SHP77 (cell line): ENCODE measurements at places on chromosomes 12 and 14.

GRCh38 chr14:24273422-24273998, 2.1 kb upstream of the RABGGTA start:
- DNase-seq: no peak

DNA sequence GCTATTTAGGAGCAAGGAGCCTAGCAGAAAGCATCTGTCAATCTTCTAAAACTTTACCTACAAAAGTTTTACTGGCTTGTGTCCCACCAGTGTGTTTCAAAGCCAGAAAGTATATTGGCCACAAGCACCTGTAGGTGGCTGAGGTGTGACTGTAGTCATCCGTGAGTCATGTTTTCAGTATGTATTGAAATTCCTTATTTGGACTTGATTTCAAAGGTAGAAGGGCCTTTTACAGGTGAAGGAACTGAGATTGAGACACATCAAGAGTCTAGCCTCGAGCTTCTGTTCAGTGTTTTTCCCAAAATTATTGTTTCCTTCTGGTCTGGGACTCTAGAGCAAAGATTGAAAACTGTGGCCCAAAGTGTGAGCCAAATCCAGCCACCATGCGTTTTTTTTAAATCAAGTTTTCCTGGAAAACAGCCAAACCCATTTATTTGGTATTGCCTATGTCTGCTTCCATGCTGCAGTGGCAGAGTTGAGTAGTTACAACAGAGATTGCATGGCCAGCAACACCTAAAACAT, 195.3 kb upstream of the BCL2L14 start:
- DNase-seq: no peak

DNA sequence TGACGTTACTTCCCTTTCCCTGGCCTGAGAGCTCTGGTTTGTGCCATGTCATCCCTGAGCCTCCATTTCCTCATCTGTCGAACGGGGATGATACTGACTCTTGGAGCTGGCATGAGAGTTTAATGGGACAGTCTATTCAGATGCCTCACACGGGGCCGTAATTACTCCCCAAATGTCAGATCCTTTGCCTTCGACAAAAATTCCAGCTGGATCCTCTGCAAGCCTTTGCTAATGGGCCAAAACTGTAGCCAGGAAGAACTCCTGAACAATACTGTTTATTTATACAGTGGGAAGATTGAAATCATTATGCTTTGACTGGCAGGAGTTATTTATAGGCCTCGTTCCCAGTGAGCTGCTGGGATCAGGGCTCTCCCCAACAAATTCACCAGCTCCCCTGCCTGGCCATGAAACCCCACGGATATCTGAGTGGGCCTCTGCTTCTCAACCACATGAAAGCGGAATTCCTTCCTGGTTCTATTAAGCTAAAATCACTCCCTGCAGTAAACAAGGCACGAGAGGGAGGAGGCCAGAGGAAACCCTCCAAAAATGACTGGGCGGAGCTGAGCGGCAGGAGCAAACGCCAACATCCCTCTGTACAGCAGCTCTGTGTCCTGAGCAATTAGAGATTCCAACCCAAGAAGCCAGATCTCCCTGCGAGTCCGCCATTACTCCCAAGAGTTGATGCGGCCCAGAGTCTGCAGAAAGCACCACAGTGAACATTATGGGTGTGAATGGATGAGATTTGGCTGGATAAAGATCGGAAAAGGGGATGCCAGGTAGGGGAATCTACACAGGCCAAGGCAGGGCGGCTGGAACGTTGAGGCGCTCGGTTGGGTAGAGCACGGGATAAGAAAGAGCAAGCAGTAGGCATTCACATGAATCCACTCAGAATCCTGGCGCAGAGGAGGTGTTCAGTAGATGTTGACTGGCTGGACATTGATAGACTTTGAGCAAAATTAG, 326.1 kb downstream of the BCL11B start:
- DNase-seq: no peak

DNA sequence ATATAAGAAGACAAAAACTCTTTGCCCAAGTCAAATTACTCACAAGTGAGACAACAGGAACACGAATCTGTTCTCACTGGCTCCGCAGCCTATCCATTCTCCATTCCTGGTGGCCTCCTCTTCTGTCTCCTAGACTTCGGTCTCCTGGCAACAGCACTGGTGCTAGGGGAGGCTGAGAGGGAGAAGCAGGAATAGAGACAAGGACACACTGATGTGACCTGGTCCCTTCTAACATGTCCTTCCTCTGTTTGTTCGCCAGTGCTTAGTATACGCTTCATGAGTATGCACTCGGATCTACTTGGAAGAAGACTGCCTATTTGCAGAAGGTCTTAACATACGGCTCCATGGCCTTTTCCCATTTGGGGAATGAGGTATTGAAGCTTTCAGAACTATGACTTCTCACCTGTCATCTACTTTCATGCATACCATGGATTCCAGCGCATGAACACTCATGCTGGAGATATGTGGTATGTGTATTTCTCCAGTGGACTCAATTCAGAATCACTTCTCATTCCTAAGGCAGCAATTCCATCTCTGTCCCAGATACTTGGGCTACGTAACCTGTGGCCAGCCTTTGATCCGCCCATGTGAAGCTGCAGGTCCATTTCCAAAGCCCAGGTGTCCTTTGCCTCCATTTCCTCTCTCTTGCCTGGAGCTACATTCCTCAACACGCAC, 33.9 kb downstream of the BHLHE41 start:
- DNase-seq: no peak

DNA sequence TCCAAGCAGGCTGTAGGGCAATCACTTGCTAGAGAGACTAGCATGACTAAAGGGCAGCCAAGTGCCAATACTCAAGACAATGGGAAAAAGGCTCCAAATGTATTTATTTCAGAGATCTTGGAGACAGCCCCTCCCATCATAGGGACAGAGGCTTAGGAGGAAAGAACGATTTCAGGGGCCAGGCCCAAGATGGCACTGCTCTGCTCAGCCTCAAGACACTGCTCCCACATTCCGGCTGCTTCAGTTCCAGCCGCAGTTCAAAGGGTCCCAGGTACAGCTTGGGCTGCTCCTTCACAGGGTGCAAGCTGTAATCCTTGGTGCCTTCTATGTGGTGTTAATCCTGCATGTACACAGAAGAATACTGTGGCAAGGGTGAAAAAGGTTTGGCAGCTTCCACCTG, 19.4 kb upstream of the OR4K5 start:
- DNase-seq: no peak

GRCh38 chr14:93970965-93971634, 5.3 kb downstream of the ASB2 start:
- DNase-seq: no peak

GRCh38 chr12:121175383-121176119, 34.4 kb upstream of the P2RX4 start:
- DNase-seq: no peak

- DNase-seq: no peak
Measured at GRCh38 chr14:34383839-34384238, 78.2 kb downstream of the SPTSSA start.

GRCh38 chr12:95385246-95386035, 88.5 kb upstream of the METAP2 start:
- DNase-seq: no peak

DNA sequence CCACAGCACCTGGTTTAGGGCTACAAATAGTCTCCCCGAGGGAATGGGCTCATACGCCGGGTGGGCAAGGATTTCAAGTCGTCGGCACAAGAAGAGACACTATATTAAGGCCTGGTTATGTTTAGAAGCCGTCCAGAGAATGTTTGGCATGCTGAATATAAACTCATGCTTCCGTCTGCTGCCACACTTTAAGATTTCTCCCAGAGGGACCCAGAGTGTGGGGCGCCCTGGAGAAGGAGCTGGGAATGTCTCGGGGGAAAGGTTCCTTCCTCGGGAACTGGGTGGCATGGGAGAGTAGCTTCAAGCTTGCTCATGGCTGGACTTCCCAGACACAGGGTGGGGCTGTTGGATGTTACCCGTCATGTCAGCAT, 295.7 kb downstream of the CACNA1C start:
- no peak for DNase-seq

- DNase-seq: no peak
Measured at GRCh38 chr14:63030113-63030512, 15.1 kb downstream of the KCNH5 start.

DNA sequence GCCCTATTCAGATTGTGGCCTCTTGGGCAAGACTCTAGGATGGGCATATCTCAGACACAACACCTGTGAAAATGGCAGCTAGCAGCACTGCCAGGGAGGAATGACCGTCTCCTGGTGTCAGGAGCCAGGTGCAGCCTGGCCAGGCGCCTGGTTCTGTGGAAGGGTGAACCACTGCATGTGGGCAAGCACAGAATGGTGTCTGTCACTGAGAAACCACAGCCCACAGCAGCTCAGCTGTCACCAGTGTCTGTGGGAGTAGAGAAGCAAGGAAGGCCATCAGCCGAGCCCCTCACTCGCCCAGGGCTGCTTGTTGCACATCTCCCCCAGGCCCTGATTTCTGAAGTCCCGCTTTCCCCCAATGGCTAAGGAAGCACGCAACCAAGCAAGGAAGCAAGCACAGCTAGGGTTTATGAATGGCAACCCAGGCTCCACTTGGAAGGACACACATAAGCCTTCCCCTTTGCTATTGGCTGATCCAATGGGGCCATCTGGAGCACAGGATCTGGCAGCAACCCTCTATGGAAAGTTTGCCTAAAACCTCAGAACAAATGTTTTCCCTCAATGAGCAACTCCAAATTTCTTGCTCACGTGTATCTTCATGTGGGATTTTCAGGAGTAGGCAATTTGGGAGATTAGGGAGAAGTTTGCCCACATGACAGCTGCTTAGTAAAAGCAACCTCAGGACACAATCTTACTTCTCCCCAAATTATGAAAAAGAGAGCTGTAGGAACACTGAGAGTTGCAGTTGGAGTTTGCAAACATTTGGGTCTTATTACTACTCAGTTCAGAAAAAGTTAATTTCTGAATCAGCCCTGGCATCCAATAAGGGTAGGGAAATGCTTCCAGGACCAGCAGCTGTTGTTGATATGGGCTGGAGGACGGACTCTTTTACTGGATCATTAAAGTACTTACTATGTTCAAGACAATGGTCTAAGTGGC, 44.7 kb downstream of the GPHB5 start:
- no peak for DNase-seq

DNA sequence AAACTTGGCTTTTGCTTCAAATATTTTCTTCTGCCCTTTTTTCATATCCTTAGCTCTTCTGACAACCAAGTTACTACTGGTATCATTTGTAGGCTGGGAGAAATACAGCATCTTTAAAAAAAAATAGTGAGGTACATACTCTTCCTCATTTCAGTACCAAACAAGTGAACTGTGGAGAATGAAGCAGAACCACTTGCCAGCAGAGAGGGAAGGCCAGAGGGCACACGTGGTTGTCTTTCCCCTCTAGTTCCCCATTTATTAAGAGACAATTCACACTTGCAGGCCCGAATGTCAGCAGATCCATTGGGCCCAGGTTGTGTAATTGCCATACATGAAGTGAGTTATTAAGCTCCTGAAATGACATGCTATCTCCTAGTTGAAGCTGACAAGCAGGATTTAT, 3.2 kb downstream of the SUSD6 start:
- no peak for DNase-seq

DNA sequence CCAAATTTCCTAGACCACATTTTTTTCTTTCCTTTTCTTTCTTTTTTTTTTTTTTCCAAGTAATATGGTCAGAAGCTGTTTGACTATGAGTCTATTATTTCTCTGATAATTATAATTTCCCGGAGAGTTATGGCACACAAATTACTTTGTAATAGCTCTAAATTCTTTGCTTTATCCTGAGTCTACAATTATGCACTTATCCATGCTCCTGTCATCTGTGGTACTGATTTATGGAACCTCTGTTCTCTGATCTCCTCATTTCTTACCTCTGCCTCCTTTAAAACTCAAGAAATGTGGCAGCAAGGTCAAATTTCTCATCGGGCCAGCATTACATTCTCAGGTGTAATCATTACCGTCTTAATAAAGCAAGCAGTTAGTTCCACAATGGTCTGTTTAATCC, 282.1 kb downstream of the PAWR start:
- no peak for DNase-seq
